ENCODE measurements at places on chromosomes 16 and 17. TPM values are rescaled to one million over a fixed set of nuclear protein-coding genes. Genes with fewer than 3 reads are reported as not detected.

GRCh38 chr17:42101513-42102292 is 3.4 kb upstream of the ZNF385C start:
- DNase-seq: peak; percentile 69

DNA sequence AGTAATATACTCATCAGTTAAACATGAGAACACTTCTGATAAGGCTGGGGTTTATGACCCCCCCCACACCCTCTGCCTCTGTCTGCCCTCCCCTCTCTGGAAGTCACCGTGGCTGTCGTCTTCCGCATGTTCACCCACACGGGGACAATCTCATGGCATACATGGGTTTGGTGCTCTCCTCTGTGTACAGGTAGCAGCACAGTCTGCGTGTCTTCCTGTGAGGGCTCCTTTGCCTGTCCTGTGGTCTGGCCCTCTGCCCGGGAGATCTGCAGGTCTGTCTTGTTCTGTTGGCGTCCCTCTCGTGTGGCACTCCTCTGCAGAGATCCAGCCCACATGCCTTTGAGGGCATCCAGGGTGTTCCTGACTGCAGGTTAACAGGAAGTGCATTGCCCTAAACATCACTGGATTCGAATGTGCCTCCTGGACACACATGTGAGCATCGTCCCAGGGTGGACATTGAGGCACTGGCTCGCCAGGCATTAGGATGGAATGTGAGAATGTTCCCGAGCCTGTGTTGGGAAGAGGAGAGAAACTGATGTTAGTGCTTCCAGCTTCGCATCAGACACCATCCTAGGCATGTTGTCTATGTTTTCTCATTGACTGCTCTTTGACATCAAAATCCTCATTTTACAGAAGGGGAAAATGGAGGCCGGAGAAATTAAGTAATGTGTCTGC is 54.5 kb downstream of the NKD1 start:
- peak; percentile 46 for DNase-seq

DNA sequence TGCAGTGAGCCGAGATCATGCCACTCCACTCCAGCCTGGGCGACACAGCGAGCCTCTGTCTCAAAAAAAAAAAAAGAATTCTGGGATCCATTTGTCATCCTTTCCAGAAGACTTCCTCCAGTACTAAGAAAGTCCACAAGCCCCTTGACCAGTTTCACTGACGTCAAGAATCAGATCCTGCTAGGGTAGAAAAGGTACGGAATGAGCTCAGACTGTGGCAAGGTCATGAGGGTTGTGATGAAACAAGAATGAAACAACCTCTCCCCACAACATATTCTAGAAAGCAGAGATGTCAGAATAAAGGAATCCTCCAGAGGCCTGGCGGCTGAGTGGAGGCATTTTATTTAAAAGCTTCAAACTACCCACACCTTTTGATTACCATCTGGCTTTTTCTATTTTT is 29.9 kb downstream of the TRAF4 start:
- no peak for DNase-seq

GRCh38 chr16:4852221-4852872 is 5.1 kb downstream of the UBN1 start:
- DNase-seq: peak; percentile 40

- DNase-seq: peak; percentile 77
Observed at GRCh38 chr16:4862639-4863038, 15.4 kb downstream of the UBN1 start.

GRCh38 chr16:13938480-13938879 is 18.5 kb downstream of the ERCC4 start:
- DNase-seq: no peak

GRCh38 chr16:11396241-11397048 is 51.2 kb downstream of the RMI2 start:
- peak; percentile 63 for DNase-seq

GRCh38 chr17:8896087-8896486 is 28.6 kb upstream of the PIK3R6 start:
- DNase-seq: no peak

DNA sequence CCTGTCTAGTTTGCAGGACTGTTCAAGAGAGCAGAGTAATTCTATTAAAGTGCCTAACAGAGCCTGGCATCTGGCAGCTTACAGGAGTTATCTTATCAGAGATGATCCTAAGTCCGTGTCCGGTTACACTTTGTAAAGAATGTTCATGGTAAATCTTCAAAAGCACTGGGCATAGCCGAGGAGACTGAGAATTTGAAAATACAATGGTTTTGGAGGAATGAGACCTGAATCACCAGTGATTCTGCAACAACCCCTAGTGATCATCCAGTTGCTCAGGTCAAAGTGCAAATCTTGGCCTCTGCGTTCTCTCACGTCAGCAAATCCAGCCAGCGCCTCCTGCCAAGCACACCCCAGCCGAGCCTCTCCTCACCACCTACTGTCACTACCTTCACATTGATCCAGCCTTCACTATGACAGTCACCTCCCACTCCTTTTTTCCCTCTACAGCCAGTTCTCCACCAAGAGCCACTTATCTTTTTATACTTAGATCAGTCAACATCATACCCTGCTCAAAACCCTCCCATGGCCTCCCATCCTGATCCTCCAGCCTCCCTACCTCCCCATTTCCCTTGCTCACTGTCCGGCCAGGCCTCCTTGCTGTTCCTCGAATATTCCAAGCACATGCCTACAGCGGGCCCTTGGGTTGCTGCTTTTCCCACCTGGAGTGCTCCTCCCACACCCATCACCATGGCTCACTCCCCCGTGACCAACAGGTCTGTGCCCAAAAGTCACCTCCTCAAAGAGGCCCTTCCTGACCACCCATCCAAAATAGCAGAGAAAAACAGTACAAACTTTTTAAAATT is 57.4 kb upstream of the ERN1 start:
- no peak for DNase-seq

DNA sequence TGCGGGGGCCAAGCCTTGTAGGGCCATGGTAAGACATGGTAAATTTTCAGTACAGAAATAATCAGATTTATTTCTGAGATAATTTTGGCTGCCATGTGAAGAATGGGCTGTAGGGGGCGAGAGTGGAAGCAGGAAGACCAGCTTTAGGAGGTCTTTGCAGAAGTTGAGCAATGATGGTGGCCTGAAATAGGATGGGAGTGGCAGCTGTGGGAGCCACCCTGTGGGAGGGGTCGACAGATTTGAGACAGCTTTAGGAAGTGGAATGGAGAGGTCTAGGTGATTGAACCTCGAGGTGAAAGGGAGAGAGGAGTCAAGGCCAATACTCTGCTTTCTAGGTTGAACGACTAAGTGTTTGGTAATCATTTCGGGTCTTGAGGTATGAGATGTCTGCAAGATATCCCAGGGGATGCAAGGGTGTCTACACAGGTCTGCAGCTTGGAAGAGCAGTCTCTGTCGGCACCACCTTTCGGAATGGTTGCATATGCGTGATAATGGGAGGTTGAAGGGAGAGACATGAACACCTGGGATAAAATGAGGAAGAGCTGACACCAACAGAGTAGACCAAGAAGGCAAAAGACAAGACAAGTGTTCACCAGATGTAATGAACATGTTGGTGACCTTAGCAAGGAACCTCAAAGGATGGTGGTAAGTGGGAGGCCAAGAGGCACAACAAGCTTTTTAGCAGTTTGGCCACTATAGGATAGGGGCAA is 4.2 kb upstream of the ATXN7L3 start:
- peak; percentile 68 for DNase-seq

DNA sequence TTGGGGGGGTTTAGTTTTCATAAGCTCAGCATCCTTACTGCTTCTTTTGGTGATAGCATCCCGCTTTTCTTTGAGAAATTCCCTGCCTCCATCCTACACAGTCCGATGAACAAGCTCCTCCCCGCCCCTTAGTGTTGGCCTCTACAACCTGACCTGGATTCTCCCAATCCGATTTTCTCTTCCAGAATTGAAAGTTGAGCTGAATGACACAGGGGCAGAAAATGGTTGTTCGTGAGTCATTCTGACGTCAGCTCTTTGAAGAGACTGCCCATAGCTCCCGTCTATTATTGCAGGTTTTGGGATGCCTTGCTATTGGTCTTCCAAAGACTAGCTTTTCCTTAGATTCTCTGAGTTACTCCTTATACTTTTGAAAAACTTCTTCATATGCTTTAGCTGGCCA is 279.7 kb downstream of the SLC39A11 start:
- peak; percentile 82 for DNase-seq

The PRKCB gene
- not detected for total RNA-seq

DNA sequence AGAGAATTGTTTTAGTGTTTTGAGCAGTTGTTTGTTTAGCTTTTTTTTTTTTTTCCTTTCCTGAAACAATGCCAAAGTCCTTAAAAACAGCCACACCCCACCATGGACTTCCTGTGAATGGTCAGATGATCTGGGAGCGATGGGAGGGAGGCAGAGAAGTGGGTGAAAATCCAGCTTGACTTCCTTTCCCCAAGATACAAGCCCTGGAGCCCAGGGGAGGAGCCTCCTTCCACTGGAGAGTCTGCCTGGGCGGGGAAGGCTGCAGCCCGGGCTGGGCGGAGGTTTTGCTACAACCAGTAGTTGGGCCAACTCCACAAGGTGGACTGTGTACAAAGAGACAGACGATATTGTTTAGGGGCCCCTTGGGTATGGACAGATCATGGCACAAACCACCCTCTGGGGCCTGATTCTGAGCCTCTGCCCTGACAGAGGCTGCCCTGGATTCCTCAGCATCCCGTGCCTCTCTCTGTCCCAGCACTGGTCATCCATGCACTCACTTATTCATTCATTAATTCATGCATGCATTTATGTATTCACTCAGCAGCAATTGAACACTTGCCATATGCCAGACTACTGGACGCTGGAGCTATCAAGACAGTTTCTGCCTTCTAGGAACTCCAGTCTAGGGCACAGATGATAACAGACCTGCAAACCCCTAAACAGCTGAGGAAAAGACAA is 29.8 kb downstream of the WSB1 start:
- peak; percentile 52 for DNase-seq

Data from MCF 10A (cell line).